ENCODE measurements at places on chromosomes 7 and 10. TPM values are rescaled to one million over a fixed set of nuclear protein-coding genes. Genes with fewer than 3 reads are reported as not detected.

ZNF727 gene
- not detected for total RNA-seq

- no peak for DNase-seq
Measured at GRCh38 chr10:79176949-79177602, 108.3 kb downstream of the ZMIZ1 start.

DNA sequence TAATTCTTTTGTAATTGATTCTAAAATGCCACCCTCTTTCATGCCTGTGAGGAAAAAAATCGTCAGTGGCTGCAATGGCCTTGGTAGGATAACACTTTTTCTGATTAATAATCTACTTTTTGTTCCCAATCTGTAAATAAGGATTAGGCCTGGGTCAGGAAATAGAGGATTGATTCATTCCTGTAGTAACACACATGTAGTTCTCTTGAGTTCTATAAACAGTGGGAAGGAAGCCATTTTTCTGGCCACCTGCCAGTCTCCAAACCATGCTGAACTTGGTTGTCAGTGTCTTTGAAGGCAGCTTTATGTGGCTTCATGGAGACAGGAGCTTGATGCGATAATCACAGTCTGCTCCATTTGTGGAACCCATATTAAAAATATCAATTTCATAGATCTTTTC, 169.3 kb upstream of the NFE2L3 start:
- DNase-seq, result no peak

EPDR1 gene
- total RNA-seq, result 44.1 TPM

DNA sequence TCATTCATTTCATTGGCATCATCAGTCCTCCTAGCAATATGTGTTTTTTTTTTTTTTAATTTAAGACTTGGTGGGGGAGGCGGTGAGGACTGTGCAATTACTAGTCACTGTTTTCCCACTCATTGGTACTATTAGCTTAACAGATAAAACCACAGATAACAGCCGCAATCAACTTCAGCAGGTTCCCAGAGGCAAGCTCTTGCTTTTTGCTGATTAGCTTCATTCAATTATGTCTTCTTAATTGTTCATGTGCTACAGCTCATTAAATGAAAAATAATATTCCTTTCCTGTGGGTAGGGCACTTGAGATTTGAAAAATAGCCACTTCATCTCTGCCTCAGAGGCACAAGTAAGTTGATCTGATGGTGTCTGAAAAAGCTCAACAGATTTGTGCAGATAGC, 215.5 kb downstream of the PCDH15 start:
- no peak for DNase-seq

CRHR2 gene
- not detected for total RNA-seq

NAT16 gene
- not detected for total RNA-seq

- no peak for DNase-seq
Measured at GRCh38 chr7:83796760-83797159, 147.8 kb upstream of the SEMA3E start.

SNX10 gene
- total RNA-seq, result 27.9 TPM

DNA sequence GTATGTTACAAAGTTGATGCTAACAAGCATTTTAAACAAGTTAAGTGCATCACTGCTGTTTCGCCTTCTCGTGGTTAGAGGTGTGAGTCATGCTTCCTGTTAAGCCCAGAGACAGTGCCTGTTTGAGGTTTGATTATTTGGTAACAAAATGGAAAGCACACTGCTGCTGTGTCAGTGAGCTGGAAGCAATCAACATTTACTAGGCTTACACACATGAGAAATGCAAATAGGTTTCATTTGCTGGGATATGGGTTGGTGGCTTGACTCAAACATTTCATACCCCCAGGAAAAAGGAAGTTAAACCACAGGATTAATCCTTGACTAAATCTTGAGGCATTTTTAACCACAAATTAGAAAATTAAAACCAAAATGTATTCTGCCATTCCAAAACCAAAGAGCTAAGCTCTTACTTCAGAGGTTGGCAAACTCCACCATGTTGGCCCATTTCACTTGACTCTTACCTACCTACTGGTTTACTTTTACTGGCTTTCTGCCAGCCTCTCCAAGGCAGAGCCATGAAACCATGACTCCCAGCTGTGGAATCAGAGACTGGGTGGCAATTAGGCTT, 139.2 kb downstream of the ETV1 start:
- peak; percentile 94 for DNase-seq

ASNS gene
- 236 TPM for total RNA-seq

GRCh38 chr7:30321882-30322192, 37.4 kb downstream of the ZNRF2 start:
- DNase-seq, result no peak

UCMA gene
- not detected for total RNA-seq

- no peak for DNase-seq
Measured at GRCh38 chr7:22268884-22269421, 88.0 kb downstream of the RAPGEF5 start.

GRCh38 chr7:155053002-155053401, 17.1 kb upstream of the HTR5A start:
- no peak for DNase-seq

FEZF1 gene
- total RNA-seq, result not detected

- DNase-seq, result no peak
Measured at GRCh38 chr7:78953726-78954363, 499.6 kb downstream of the MAGI2 start.

DNA sequence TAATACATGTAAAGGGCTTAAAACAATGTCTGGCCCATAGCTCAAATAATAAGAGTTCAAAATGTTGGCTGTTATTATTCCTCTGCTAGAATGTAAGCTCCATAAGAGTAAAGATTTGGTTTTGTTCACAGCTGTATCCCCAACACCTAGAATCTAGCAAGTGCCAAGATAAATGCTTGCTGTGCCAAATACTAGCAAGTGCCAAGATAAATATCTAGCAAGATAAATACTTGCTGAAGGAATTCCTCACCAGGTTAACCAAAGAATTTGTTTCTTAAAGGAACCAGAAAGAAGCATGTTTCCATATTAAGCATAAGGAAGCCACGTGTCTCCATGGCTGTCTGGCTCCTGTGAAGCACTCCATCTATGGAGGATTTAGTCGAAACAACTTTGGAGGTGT, 235.2 kb upstream of the SP4 start:
- DNase-seq, result peak; percentile 0

CYP26C1 gene
- total RNA-seq, result 0.17 TPM

GRCh38 chr10:28925121-28925663, 247.9 kb downstream of the BAMBI start:
- DNase-seq, result no peak

CALHM1 gene
- total RNA-seq, result not detected

DNA sequence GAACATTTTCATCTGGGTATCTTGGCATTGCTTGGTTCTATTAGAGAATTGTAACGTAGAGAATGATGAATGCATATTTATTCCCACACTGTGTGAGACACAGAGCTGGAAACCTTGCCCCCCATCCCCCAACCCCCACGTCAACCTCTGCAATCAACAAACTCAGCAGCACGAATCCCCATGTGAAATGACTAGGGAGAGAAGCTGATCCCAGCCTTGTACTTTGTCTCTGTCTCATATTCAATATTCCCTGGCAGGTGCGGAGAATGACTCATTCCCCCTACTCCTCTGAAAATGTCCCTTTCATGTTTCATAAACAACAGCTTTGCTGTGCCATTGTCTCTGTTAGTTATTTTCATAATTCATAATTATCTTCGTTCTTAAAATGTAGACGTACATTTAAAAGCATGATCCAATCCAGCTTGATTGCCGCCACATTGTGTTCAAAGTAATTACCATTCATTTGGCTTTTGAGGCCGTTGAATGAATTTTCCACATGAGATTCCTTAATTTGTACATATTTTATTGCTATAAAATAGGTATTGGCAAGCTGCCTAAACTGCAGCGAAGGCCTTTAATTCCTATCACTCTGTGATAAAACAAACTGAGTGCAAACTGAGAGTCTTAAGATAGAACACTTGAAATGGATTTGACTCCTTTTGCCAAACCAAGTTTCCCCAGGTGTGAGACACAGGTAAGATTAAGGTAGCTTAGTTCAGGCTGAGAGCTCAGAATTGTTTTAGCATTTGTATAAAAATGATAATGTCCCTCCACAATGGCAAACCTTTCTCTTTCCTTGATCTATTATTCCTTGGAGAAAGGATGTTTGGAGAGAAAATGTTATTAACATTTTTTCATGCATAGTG, 920.2 kb downstream of the TYW1 start:
- no peak for DNase-seq

DNA sequence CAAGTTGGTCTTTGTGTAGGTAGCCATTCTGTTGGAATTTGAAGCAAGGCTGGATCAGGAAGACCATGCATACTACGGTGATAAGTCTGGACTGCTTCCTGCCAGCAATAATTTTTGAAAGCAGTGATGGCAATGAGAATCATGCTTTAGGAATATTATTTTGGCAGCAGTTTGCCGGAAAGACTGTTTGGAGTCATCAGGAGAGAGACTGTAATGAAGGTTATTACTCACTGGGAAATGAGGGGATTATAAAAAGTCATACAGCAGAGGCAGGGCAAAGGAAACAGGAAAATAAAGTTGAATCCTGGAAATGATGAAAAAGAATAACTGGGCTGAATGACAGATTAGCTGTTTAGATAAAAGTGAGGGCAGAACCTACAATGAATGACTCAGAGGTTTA, 1136.8 kb upstream of the AUTS2 start:
- DNase-seq, result no peak

DNA sequence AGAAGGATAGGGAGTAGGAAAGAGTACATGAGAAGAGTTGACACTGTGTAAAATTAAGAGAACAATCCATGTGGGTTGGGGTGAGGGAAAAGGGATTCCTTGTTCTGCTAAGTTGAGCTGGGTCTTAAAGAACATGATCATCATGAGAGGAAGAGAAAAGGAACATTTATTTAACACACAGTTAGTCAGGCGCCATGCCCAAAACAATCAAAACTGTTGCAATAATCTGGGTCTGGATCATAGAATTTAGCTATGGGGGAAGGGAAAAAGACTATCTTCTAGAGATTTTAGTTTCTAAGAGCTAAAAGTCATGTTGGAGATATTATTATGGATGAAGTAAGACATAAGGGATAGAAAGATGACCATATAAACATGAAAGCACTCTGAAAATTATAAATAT, 178.9 kb downstream of the SEM1 start:
- no peak for DNase-seq

NYAP1 gene
- total RNA-seq, result 0.14 TPM

DNA sequence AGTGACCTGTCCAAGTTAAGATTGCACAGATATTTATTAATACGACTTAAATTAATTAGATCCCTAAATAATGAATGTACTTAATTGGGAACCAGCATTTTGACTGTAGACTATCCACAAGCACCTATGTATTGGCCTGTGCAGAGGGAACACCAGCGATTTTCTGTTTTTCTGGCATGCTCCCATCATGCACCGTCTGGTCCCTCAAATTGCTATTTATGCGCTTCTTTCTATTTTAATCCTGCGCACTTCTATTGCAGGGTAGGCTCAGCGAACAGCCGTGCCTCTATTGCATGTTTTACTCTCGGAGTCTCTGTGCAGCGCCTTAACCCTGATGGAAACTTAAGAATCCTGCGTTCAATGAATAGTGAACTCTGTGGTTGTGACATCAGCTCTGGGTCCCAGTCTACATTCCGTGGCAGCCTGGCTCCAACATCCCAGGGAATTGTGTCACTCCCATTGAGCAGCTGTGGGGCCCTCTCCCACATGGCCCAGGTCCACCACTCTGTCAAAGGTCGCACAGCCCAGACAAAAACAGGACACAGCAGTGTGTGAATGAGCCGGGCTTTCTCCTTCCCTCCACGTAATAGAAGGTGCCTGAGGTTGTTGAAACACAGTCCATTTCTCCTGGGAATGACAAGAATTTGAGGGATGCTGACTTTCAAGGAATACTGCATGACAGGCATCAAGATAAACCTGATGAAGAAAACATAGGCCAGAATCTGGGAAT, 239.7 kb upstream of the KLF6 start:
- DNase-seq, result no peak

DNA sequence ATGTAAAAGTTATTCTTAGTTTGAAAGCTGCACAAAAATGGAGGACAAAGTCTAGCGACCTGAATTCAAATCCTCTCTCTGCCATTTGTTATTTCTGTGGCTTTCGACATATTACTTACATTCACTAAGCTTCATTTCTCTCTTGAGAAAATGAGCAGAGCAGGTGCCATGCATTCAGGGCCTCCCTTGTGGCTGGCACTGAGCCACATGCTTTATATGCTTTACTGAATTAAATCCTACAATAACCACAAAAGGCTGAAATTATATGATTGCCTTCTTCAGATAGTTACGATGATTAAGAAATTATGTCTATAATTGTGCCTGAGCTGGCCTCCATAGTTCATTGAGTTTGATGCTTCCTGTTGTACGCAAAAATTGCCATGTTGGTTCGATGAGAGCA, 98.7 kb downstream of the NPSR1 start:
- DNase-seq, result no peak

GRCh38 chr10:73799899-73800559, 11.4 kb downstream of the NDST2 start:
- no peak for DNase-seq

DNA sequence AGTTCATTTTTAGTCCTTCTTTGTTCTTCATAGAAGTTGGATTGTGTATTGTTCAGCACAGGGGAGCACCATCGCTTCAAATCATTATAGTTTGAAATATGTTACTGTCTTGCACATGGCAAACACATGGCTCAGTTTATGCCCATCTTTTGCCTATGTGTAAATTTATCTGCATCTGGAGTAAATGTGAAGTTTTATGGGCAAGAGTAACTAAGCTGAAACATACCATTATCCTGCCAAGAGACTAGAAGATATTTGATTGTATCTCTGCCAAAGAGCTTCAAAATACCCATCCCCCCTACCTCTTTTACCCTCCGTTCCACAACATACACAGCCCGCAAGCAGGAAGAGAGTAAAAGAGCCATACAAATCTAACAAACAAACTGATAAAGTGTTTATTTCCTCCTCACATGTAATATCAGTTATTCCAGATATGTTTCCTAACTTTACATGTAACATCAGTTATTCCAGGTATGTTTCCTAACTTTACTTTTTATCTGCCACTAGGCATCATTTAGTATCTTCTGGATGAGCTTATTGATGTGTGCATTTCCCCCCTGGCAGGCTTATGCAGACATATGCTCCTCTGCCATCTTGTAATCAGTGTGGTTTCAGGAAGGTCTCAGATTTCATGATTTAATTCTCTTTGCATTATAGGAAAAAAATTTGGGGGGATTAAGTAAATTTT, 127.7 kb downstream of the SRI start:
- no peak for DNase-seq

DNA sequence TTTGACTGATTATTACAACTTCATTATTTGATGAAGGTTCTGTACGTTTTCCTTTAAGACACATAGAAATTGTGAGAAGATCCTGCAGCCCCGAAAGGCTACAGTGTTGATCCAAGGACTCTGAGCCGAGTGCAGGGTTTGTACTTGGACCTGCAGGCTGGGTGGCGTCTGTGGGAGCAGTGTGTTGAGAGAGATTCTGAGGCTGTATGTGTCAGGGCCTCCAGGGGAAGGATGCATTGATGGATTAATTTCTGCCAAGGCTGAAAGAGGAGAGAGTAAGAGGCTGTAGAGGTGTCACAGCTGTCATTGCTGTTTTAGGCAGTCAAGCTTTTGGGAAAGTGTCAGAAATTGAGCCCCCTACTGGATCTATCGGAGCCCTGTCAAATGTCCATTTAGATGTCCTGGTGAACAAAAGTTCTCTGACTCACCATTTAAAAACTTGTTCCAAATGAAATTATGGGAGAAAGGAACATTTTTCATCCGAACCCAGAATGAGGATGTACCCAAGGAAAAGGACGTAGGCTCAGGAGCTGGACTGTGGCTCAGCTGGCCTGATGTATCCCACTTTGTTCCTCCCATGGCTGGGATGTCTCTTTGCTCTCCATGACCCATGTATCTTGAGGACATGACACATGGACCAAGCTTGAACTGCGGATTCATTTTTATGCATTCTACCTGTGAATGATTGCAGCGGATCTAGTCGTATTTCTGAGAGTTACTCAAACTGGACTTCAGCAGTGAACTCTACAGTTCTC, 102.2 kb downstream of the TCF7L2 start:
- no peak for DNase-seq
